ENCODE measurements at places on chromosomes 16 and 17. TPM values are rescaled to one million over a fixed set of nuclear protein-coding genes. Genes with fewer than 3 reads are reported as not detected.

SDK2 gene
- total RNA-seq: 0.44 TPM

SENP3 gene
- total RNA-seq: 55.3 TPM

GEMIN4 gene
- 26.9 TPM for total RNA-seq

MYH2 gene
- not detected for total RNA-seq

- no peak for DNase-seq
Observed at GRCh38 chr17:31051506-31051905, 43.3 kb upstream of the NF1 start.

GRCh38 chr16:85927371-85927770 is 28.4 kb downstream of the IRF8 start:
- no peak for DNase-seq

GRCh38 chr17:70857351-70857750 is 688.0 kb downstream of the KCNJ2 start:
- no peak for DNase-seq

- DNase-seq: no peak
Observed at GRCh38 chr16:19380328-19380727, 37.4 kb upstream of the TMC5 start.

DNA sequence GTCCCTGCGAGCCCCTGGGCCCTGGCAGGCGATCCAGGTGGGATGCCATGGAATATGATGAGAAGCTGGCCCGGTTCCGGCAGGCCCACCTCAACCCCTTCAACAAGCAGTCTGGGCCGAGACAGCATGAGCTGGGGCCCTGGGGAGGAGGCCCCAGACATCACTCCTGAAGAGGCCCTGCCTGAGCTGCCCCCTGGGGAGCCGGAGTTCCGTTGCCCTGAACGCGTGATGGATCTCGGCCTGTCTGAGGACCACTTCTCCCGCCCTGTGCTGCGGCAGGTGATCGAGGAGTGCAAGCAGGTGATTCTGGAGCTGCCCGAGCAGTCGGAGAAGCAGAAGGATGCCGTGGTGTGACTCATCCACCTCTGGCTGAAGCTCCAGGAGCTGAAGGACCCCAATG is 33.1 kb downstream of the CDRT15L2 start:
- DNase-seq: no peak

- no peak for DNase-seq
Observed at GRCh38 chr16:69285240-69285639, 25.9 kb upstream of the VPS4A start.

Measured in activated T-cell treated with anti-CD3 and anti-CD28 coated beads, Interleukin-2, amount 50 U/mL, for 72 hours (primary cell).